ENCODE measurements at places on chromosomes 5 and 9. TPM values are rescaled to one million over a fixed set of nuclear protein-coding genes. Genes with fewer than 3 reads are reported as not detected.

DNA sequence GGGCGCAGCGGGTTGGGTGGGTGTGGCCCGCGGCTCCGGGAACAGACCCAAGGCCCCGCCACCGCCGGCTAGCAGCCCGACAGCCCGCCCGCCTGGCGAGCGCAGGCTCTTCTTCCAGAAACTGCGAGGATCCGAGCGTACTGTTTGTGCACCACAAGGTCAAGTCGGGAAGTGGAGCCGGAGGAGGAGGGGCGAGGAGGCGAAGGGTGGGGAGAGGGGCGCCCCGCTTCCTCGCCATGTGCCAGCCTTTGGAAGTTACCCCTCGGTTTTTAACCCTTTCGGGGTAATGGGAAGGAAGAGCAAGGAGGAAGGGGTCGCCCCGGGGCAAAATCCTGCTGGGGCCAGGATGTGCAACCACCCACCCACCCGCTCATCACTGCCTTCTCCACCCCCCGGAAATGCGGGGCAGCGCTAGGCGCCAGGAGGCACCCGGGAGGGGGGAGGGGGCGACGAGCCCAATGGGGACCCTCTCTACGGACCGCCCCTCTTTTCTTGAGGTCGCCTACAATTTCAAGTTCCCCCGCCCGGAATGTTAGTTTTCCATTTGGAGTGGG, 1.1 kb upstream of the JADE2 start:
- peak; percentile 50 for DNase-seq

GRCh38 chr9:98603821-98604383, 104.8 kb downstream of the GABBR2 start:
- no peak for DNase-seq

- no peak for DNase-seq
These were observed 417.1 kb downstream of the BNC2 start for GRCh38 chr9:16453390-16453789.

DNA sequence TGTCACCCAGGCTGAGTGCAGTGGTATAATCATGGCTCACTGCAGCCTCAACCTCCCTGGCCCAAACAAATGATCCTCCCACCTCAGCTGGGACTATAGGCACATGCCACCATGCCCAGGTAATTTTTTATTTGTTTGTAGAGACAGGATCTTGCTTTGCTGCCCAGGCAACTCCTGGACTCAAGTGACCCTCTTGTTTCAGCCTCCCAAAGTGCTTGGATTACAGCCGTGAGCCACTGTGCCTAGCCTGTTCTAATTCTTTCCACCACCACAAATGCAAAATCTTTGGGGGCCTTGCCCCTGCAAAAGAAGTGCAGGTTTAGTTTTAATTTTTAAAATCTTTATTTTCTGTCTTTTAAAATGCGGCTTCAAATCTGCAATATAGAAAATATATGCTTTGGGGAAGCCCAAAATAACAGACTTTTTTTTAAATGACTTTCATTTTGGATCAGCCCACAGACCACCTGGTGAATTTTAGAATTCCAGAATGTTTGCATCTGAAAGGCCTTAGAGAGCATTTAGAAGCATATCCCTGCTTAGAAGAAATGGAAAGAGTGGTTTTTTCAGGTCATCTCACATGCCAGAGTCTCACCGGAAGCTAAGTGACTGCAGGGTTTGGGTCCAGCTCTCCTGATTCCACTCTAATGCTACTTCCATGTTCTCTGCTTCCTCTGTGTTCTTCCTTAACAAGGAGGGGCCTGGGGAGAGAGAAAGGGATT, 111.4 kb upstream of the FER start:
- DNase-seq = no peak

DNA sequence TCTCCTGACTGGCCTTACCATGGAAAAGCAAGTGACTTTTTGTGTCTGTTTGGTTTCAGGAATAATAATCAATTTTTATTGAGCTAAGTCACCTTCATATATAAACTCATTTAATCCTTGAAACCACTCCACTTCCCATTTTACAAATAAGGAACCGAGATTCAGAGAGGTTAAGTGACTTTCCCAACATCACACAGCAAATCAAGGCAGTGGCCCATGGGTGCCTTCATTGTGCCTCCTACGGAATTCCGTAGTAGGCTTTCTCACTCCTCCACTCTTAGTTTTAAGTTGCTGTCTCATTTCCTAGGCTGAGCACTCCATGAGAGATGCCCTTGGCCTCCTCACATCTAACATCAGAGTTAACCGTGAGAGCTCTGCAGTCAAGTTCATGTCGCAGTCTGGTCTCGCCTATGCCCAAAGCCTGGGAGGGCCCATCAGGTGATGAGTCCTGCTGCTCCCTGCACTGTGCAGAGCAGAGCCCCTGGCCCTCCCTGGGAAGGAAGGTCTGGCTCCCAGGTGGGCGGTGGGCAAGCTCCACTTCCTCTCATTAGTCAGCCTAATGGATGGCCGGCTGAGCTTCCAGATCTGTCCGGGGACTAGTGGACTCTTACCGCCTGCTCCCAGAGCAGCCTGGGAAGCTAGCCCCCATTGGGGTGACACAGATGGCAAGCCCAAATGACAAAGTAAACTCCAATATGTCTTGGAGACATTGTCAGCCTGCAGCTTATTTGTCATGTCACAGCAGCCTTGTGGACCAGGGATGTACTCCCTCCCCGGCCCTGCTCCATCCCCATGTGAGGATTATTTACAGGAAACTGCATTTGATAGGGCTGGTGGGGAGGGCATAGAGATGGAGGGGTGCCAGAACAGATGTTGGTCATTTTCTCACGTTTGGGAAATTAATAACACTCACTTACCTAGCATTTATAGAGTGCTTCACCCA, 123.4 kb downstream of the MVB12B start:
- no peak for DNase-seq

GRCh38 chr5:131994533-131995226, 16.8 kb downstream of the ACSL6 start:
- no peak for DNase-seq

The DMGDH gene
- total RNA-seq = 1.2 TPM

The LCP2 gene
- total RNA-seq = not detected

The PTCH1 gene
- total RNA-seq = 36.1 TPM

DNA sequence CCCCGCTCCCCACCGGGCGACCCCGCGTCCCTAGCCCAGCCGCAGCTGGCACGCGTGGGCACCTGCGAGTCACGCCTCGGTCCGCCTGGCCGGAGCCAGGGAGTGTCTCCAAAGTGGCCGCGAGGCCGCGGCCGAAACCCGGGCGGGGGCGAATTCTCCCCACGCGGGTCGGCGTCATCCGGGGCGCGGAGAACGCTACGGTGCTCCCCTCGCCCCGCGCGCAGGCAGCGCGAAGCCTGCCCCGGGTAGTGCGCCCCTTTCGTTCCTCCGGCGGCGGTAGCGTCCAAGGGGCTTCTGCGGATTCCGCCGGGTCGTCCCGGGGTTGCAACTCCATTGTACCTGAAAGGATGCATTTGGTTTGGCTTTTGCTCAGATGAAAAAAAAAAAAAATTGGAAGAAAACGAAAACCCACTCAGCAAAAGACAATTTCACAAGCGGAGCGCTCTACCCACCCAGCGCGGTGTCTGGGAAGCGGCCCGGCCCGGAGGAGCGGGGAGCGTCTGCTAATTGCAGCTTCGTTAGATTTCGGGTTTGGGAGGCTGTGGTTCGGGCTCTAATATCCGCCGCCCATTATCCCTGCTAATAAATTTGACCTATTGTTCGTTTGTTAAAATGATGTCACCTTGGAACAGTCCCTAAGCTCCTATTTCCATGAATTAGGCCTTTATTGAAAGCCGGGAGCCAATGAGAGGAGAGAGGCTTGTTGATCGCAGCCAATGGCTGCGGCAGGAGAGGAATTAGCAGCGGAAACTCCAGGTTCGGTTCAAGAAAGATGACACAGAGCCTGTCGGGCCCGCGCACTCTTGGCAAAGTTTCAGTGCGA, at the start of gene TLX3:
TSS of gene TLX3 (plus strand) at position 796 of the 823 bp plus-strand sequence. CDS start 118 bp downstream, outside the sequence.
- no peak for DNase-seq

The ZNF169 gene
- 9.8 TPM for total RNA-seq

- no peak for DNase-seq
These were observed 88.5 kb upstream of the TXNDC8 start for GRCh38 chr9:110426052-110426709.

The SPZ1 gene
- total RNA-seq = not detected

Measured in mesothelial cell of epicardium (in vitro differentiated cells).